Activated naive CD4-positive, alpha-beta T cell treated with anti-CD3 and anti-CD28 coated beads, Interleukin-2, amount 50 U/mL, for 72 hours (primary cell): ENCODE measurements at places on chromosomes 7 and 10.

GRCh38 chr7:26688936-26689506 is 175.4 kb downstream of the SKAP2 start:
- no peak for DNase-seq

GRCh38 chr7:76310102-76310957 is 7.9 kb downstream of the HSPB1 start:
- no peak for DNase-seq

- DNase-seq = no peak
Measured at GRCh38 chr7:132441935-132442334, 134.3 kb downstream of the PLXNA4 start.

DNA sequence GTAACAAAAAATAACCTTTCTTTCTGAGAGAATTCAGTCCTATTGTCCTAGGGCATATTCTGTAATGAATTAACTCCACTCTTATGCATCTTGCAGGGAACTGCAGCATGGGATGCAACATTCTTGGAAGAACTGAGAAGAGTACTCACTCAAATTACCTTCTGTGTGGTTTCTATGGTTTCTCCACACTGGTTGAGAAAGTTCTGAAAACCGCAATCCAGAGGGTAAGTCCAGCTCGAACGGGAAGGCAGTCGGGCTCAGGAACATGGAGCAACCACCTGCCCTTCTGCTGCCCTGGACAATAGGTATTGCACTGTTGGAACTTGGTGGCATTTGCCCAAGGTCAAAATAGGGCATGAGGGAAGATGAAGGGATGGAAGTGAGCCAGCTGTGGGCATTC is 59.6 kb upstream of the CDK13 start:
- DNase-seq = no peak

DNA sequence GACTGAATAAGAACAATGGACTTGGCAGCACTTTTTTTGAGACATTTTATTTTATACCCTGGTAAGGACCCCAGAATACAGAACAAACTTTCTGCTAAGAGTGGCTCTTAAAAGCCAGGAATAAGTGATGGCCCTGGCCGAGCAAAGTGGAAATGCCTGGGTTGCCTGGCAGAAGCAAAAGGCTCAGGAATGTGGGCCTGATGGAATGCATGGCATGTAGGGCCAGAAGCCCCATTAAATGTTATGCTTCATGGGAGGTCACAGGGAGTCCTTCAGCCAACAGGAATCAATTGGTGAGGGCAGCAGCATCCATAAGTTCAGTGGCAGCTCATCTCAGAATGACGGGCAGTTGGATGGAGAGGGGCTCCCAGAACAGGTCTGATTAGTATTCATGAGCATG is 301.5 kb upstream of the CACNA2D1 start:
- DNase-seq = no peak

DNA sequence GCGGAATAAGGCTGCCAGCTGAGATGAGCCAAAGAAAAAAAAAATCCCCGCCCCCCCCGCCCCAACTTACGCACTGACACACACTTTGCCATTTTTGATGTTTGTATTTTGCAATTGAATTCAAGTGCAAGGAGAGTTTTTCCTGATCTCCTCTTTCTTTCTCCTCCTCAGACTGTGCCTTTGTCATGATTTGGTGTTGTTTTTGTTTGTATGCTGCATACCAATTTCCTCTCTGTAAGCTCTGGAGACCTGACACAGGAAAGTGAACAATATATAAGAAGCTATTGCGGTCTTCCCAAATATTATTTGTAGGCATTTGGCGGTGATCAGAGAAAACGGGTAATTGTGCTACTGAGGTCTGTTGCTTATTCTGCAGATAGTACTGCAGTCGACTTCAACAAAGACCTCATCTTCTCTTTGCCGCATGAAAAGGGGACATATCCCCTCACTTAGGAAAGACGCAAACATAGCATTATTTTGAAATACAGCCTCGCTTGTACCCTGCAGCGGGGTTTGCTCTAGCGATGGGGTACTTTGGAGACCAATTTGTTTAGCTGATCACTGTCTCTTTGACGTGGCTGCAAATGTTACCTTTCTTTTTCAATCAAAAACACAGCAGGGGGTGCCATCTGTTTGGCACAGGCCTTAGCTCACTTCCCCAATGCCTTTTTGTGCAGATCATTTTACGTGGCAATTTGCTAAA is 206.6 kb downstream of the SKAP2 start:
- DNase-seq = no peak

DNA sequence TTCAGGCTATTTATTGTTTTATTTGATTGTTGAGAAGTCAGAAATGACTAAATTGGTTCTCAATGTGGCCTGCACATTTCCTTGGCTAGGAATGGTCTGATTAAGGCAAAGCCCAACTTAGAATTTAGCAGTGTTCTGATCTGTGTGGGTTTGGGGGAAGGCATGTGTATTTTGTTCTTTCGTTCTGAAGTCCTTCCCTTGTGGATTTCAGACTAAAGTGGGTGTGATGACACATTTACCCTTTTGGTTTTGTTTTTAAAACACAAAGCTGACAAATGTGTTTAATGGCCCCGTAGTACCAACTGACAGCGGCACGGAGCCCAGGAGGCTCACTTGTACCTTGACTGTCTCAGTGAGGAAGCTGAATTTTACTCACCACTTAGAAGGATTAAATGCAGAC is 452.3 kb upstream of the GALNT17 start:
- DNase-seq = no peak

GRCh38 chr7:115572111-115572510 is 458.5 kb downstream of the TFEC start:
- no peak for DNase-seq

DNA sequence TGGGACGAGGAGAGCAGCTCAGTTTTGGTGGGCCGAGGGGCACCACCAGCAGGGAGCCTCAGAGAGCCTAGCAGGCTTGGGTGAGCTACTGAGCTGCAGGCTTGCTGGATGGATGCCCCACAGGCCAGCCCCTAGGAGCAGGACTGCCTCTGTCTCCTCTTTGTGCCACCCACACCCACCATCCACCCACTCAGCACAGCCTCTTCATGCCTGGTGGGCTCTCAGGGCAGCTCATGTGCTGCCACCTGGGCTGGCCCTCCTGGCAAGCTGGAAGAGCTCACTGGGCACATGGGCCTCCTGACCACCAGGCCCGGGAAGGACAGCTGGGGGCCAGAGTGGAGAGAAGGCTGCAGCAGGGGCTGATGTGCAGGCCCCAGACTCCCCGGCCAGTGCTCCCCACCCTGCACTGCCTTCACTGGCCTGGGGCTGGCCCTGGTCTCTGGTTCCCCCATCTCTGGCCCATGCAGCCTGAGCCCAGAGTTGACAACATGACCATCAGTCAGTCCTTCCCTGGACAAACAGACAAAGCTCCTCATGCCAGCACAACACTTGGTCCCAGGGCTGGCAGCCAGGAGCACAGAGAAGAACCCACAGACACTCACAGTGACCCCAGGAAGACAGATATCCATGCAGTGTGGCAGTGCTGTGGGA is 8.2 kb downstream of the RASGEF1A start:
- peak; percentile 44 for DNase-seq

- DNase-seq = no peak
Measured at GRCh38 chr10:130497056-130498010, 361.1 kb downstream of the GLRX3 start.

DNA sequence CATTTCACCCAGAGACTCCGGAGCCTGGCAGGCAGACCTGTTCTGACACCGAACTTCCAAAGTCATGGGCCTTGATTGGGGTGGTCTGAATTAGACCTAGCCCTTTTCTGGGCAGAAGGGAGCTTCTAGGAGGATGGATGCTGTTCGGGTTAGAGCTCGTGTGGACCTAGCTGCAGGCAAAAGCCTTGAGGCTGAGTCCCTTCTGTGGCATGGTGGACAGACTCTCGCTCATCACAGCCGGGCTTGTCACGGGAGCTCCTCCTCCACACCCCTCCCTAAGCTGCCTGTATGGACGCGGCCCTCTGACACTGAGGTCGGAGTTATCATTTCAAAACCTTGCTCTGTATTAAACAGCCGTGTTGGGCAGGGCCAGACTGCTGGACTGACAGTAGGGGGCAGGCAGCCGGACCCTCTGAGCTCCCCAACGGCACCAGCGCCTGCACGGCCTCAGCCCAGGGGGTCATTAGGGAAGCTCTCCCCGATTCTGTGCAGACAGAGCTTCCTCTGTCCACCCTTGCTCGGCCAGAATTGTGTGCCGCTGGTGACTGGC is 2.2 kb downstream of the IRF5 start:
- no peak for DNase-seq
